ENCODE measurements at places on chromosomes 4 and X.

- no peak for DNase-seq
These were observed 41.5 kb upstream of the ZXDA start for GRCh38 chrX:57951666-57952319.

DNA sequence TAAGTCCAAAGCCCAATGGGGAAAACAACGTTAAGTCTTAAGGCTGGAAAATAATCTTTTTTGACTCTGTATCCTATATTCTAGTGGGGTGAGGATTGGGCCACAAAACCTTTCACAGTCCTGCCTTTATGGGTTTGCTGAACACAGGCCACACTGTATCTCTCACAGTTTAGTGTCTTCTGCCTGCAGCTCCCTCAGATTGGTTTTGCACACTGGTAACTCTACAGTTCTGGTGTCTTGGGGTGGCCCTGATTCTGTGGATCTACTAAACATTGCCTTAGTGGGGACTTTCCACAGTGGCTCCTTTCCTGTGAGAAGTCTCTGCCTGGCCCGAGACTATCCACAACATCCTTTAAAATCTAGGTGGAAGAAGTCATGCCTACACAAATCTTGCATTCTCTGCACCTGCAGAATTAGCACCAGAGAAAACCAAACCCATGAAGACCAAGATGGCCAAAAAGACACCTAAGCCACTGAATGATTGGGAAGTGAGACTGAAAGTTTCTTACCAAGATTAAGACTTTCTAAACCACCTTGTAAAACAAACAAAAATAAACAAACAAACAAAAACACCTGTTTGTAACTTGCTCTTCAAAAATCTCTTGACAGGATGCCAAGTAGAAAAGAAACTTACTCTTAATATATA lies 150.4 kb upstream of the PCDH10 start:
- no peak for DNase-seq

- no peak for DNase-seq
These were observed 50.8 kb downstream of the SMIM14 start for GRCh38 chr4:39587881-39588280.

GRCh38 chrX:47846040-47846439 lies 9.3 kb downstream of the ZNF81 start:
- no peak for DNase-seq

- DNase-seq, result no peak
These were observed 49.4 kb upstream of the HGFAC start for GRCh38 chr4:3392321-3392720.
